ENCODE measurements at places on chromosomes 1 and 21.

GRCh38 chr1:157932069-157932468, 61.4 kb upstream of the KIRREL1 start:
- H3K4me1 ChIP-seq: no peaks in the 10 kb centered on the region
- DNase-seq: no peak
- no peak overlapping the region for H3K4me3 ChIP-seq

DNA sequence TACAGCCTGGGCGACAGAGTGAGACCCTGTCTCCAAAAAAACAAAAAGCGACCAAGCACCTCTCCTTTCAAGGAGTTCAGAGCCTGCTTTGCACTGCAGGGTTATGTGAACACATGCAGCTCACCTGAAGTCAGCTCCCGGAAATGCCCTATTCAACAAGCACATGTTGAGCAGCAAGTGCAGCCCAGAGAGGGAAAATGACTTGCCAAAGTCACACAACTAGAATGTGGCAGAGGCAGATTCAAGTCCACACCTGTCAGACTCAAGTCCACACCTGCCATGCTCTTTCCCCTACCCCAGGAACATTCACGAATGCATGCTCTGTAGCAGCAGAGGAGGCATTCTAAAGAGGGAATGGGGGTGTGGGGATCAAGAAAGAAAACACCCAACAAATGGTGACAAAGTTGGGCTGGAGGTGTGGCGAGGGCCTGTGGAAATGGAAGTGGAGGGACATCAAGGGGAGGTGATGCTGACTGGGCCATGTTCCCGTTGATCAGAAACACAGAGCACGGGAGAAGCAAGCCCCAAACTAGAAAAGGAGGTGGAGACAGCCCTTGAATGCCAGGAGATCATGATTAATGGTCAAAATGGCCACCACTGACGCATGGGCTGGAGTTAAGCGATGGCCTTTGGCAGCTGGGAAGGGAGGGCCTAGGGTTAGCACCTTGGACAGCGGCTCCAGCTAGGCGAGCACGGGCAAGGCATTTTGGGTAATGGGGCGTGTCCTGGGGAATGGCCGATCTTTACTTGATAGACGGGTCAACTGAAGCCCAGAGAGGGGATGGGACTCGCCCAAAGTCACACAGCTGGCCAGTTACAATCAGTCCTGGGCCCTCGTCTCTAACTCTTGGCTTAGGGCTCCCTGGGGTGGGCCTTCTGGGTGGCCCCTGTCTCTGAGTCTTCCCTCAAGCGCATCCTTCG, 21.5 kb downstream of the RAP1GAP start:
- peaks cover 14% of the 10 kb centered on the region for H3K4me1 ChIP-seq
- no peak for DNase-seq

GRCh38 chr1:177305040-177306018, 134.6 kb downstream of the BRINP2 start:
- H3K4me1 ChIP-seq: no peaks in the 10 kb centered on the region
- no peaks in the 10 kb centered on the region for H3K36me3 ChIP-seq

- H3K36me3 ChIP-seq: no peaks in the 10 kb centered on the region
- no peaks in the 10 kb centered on the region for H3K4me1 ChIP-seq
- H3K27me3 ChIP-seq: peaks cover 25% of the 10 kb centered on the region
- H3K27ac ChIP-seq: no peak overlapping the region
- DNase-seq: no peak
- H3K4me3 ChIP-seq: no peak overlapping the region
Measured at GRCh38 chr1:159443066-159443750, 3.7 kb downstream of the OR10J1 start.

- peaks cover 11% of the 10 kb centered on the region for H3K4me1 ChIP-seq
- H3K4me3 ChIP-seq: peak overlapping the region; percentile 79
- H3K36me3 ChIP-seq: no peaks in the 10 kb centered on the region
- no peak for DNase-seq
- no peaks in the 10 kb centered on the region for H3K27me3 ChIP-seq
Measured at GRCh38 chr1:197675583-197676208, 99.6 kb downstream of the DENND1B start.

DNA sequence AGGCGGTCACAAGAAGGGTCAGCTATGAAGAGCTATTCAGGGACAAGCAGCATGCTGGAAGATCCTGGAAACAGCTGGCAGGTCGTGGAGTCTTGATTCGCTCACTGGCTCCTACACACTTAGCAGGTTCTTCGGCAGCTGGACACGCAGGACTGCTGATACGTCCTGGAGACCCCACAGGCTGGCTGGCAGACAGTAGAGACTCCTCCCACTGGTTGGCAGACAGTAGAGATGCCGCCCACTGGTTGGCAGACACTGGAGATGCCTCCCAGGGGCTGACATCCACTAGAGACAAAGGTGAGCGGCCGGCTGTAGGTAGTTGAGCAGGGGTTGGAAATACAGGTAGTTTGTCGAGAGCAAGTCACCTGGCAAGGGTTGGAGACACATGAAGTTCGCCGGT, 466 bp downstream of the KRTAP11-1 start:
- no peaks in the 10 kb centered on the region for H3K4me1 ChIP-seq
- no peak overlapping the region for H3K27ac ChIP-seq
- no peak for DNase-seq
- H3K4me3 ChIP-seq: no peak overlapping the region

DNA sequence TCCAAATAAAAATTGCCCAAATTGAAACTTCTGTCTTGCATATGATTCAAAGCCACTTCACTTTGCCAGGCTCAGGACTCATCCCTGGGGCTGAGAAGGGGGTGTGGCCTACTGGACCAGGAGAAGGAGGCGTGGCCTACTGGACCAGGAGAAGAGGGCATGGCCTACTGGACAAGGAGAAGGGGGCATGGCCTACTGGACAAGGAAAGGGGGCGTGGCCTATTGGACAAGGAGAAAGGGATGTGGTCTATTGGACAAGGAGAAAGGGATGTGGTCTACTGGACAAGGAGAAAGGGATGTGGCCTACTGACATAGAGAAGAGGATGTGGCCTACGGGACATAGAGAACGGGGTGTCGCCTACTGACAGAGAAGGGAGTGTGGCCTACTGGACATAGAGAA, 405.3 kb downstream of the RRAGC start:
- H3K27ac ChIP-seq: no peak overlapping the region
- H3K4me1 ChIP-seq: no peaks in the 10 kb centered on the region
- DNase-seq: no peak
- H3K27me3 ChIP-seq: peaks cover 21% of the 10 kb centered on the region
- H3K36me3 ChIP-seq: no peaks in the 10 kb centered on the region

Data from natural killer cell treated with Interleukin-12 subunit alpha and Interleukin-12 subunit beta and Interleukin-15 and Interleukin-18, amount 100 ng/mL, for 72 hours (primary cell).